KBM-7 (cell line): ENCODE measurements at places on chromosomes 2 and 18.

DNA sequence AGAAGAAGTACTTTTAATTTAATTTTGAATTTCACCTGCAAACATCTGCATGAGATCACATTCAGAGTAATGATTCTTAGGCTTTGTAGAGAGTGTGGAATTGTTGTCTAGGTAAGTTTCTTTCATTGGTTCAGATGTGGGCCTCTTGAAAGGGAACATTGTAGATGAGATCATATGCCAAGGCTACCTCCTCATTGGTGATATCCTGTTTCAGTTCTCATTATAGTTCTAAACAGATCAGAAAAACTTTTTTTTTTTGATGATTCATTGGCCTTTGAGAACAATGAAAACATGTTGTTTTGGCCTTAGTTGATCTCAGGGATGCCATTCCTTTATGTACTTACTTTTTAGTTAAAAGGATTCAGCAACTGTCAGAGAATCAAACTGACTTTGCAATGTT, 44.5 kb downstream of the EML6 start:
- no peak for DNase-seq

DNA sequence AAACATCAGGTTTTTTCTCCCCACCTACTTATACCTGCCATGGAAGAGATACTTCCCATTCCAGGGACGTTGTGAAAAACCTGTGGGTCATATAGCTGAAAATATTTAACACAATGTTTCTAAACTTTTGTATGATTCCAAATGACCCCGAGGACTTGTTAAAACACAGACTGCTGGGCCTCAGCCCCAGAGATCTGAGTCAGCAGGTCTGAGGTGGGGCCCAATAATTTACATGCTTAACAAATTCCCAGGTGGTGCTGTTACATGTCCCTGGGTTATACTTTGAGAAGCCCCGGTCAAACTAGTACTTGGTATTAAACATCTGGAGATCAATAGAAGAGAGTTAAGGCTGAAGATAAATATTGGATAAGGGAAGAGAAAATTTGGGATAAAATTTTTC, 71.4 kb upstream of the FRZB start:
- DNase-seq = no peak

- no peak for DNase-seq
Observed at GRCh38 chr2:35871672-35872071, 483.9 kb upstream of the CRIM1 start.

- no peak for DNase-seq
Observed at GRCh38 chr2:17257189-17257909, 260.9 kb downstream of the RAD51AP2 start.

GRCh38 chr18:75977081-75977480, 518.0 kb downstream of the ZNF516 start:
- no peak for DNase-seq
